ENCODE measurements at places on chromosomes 7 and 10. TPM values are rescaled to one million over a fixed set of nuclear protein-coding genes. Genes with fewer than 3 reads are reported as not detected.

The CUL2 gene
- 39.6 TPM for total RNA-seq

The ATOH7 gene
- not detected for total RNA-seq

The ARHGEF35 gene
- total RNA-seq = not detected

The WNT2 gene
- not detected for total RNA-seq

The AP1S1 gene
- 184 TPM for total RNA-seq

The OR2AE1 gene
- not detected for total RNA-seq

The CHN2 gene
- not detected for total RNA-seq

The SLC29A4 gene
- total RNA-seq = 1.1 TPM

The GNAI1 gene
- total RNA-seq = 36.2 TPM

The IL15RA gene
- total RNA-seq = 22.9 TPM

Measured in HT1080 (cell line).